ENCODE measurements at places on chromosomes 12 and 14.
A peak's percentile ranks its signal among the peaks of the same experiment; 100 is the strongest.

- peak; percentile 75 for DNase-seq
These were observed 15.6 kb downstream of the ACVRL1 start for GRCh38 chr12:51922762-51923505.

DNA sequence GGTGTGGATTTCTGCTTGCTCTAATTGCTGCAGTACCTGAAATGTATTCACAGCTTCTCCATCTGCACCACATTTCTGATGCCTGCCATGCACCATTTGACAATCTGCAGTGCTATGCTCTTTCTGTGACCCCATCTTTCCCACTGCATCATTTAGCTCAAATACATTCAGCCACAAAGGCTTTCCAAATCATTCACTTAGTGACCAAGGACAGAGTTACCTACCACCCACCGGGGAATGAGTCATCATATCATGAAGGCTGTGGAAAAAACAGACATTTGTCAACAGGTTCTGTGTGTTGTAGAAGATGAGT is 465.5 kb upstream of the ATP2B1 start:
- no peak for DNase-seq

DNA sequence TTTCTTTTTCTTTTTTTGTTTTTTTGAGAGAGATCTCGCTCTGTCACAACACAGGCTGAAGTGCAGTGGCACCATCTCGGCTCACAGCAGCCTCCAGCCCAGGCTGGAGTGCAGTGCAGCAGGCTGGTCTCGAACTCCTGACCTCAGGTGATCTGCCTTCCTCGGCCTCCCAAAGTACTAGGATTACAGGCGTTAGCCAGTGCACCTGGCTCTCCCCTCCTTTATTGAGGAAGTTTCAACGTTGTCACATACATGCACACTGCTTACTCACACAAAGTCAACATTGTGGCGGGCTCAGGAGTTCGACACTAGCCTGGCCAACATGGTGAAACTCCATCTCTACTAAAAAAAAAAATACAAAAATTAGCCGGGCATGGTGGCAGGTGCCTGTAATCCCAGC is 32.0 kb downstream of the EAPP start:
- no peak for DNase-seq

DNA sequence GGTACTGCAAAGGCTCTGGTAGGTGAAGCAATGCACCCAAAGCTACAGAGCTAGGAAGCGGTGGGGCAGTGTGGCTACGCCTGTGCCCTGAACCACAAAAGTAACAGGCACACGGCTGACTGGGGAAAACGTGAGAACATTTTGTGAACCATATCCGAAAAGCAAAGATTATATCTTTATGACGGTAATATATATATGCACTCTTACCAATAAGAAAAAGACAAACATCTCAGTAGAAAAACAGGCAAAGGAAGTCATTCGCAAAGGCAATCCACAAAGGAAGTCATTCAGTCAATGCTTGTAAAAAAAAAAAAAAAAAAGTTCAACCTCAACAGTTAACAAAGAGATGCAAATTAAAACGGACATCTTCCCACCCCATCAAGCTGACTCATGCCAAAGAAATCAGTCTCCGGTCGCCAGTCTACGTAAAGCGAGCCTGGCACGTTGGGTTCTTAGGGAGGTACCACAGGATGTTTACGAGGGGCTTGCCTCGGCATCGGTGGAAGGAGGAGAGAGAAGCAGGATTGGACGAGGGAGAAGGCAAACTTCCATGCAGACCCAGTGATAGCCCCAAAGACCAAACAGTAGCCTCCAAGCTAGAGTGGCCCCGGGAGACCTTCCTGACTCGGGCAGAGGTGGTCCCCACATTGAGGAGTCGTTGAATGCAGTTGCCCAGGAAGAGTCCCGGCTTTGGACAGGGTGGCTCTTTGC is 39.4 kb upstream of the PPP2R5C start:
- no peak for DNase-seq

Data from GM03348 (cell line).